ENCODE measurements at places on chromosomes 5 and 9. TPM values are rescaled to one million over a fixed set of nuclear protein-coding genes. Genes with fewer than 3 reads are reported as not detected.

- DNase-seq = no peak
Observed at GRCh38 chr5:158553962-158554336, 545.8 kb downstream of the EBF1 start.

GRCh38 chr5:81961651-81962440, 10.0 kb upstream of the ATG10 start:
- DNase-seq = no peak

DNA sequence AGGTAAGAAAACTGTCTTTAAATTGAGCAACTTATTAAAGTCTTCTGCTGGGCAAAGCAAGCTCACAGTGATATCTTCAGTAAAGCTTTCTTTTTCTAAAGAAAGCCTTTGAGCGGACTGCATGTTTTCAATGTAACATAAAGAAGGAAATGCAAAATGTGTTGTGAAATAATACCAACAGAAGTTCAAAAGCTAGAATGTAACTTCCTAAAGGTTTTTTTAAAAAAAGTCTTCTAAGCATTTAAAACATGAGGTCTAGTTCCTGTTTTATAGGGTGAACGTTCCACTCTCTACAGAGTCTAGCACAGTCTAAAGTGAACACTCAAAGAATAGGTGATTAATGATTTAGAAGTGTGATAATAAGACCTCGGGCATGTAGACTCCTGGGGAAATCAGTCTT, 62.9 kb downstream of the DENND1A start:
- DNase-seq = no peak

- DNase-seq = no peak
Observed at GRCh38 chr5:134647750-134648424, 698 bp upstream of the SEC24A start.

DNA sequence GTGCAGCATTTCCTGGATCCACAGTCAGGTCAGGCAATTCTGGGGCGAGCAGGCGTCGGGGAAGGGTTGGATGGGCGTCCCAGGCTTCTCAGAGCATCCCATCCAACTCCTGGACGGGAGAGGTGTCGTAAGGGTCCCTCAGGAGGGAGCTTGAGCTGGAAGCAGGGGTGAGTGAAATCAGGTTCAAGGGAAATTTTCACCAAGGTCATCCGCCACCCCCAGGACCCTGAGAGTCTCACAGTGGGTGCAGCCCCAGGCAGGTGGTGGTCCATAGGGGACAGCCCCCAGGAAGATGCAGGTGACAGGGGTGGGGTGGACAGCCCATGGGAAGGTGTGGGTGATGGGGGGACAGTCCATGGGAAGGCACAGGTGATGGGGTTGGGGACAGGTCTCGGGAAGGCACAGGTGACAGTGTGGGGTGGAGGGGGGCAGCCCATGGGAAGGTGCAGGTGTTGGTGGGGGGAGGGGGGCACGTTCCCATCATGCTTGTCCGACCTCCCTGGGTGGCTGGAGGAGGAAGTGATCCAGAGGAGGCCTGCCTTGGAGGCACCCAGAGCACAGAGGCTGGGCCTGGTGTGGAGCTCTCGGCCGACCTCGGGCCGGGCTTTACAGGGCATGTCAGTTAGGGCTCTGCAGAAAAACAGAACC, 48.9 kb downstream of the AHRR start:
- peak; percentile 36 for DNase-seq

GRCh38 chr5:96660971-96661854, 963 bp upstream of the CAST start:
- peak; percentile 68 for DNase-seq

The AGXT2 gene
- total RNA-seq = not detected

- DNase-seq = no peak
Observed at GRCh38 chr5:84450617-84451414, 66.1 kb upstream of the EDIL3 start.

The ERGIC1 gene
- total RNA-seq = 115 TPM

The PTPRD gene
- not detected for total RNA-seq

GRCh38 chr5:80480354-80480753, 7.5 kb upstream of the FAM151B start:
- DNase-seq = no peak

DNA sequence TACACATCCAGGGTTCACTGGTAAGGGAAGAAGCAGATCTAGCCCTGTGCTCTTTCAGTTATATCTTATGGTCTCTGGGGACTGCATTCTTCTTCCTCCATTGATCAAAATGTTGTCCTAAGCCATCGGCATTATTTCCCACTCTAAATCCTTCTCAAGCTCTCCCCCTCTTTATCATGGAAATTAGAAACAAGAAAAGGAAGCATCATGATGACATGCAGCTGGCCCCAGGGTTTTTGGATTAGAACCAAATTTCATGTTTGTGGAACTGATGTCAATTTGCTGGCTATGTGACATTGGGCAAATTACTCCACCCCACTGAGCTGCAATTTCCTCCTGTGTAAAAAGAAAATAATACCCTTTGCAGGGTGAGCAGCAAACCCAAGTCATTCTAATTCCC, 39.5 kb downstream of the MFAP3 start:
- DNase-seq = no peak

The C7 gene
- total RNA-seq = not detected

DNA sequence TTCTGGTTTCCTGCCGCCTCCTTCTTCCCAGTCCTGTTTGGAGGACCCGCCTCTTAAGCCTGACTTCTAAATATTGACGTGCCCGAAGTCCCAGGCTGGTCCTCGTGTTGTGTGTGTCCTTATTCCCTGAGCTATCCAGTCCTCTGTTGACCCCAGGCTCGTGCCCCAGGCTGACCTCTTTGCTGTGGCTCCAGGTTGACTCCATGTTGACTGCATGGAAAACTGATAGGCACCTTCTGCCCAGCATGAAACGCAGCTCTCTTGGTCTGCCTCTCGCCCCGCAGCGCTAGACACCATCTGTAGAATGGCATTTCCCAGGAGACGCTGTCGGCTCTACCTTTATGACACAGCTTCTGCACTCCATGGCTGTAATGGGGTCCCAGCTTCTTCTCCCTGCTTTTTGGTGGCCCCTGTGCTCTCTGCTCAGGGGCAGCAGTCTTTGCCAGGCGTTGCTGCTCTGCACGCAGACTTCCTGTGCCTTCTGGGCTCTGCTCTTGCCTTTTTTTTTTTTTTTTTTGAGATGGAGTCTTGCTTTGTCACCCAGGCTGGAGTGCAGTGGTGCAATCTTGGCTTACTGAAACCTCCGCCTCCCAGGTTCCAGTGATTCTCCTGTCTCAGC, 28.4 kb downstream of the EHMT1 start:
- DNase-seq = no peak

DNA sequence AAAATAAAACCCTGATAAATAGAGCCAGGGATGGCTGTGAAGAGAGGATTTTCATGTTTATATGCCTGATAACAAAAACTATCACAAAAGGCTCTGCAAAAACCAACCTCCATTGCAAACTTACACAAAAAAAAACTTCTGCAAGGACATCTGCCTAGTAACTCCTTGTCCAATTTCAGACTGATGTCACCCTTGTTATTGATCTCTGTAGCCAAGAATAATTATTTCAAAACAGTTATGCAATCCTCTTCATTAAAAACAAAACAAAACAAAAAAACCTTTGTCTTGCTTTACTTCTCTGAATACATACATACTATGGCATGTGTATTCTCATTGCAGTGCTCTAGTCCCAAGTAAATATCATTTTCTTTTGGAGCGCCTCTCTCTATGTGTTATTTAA, 49.7 kb downstream of the PHAX start:
- no peak for DNase-seq
